Neuronal stem cell (in vitro differentiated cells): ENCODE measurements at places on chromosomes 3 and 15.
A peak's percentile ranks its signal among the peaks of the same experiment; 100 is the strongest.

- no peak for DNase-seq
These were observed 3.2 kb upstream of the HEG1 start for GRCh38 chr3:125058959-125059358.

- DNase-seq = no peak
These were observed 2.9 kb downstream of the GATA2 start for GRCh38 chr3:128489927-128490649.

GRCh38 chr3:45320986-45321385 lies 67.4 kb upstream of the LARS2 start:
- DNase-seq = no peak

DNA sequence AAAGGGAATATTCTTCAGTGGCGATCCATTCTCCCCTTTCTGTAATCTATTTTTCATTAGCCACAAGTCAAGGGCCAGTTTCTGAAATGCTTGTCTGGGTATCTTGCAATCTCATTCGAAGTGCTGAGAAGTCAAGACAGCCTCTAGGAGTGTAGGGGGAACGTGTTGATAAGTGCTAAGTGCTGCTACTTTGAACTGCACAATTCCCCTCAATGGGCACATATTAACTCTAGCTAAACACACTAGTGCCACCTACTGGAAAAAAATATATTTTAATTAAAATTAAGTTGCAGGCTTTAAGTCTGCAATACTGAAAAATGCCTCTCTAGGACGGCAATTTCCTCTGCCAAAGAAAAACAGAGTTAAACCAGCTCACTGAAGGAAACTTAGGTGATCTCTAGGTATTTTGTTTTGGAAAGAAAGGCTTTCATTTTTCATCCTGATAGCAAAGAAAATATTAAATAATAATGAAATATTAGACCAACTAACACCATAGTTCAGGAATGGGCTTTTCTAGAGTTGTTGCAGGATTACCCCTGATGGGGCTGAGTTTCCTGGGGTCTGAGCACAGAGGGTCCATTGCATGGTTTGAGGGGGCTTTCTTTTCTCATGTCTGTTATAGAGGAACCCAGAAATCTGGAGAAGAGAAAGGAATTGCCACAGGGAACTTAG lies 181.9 kb upstream of the KBTBD8 start:
- peak; percentile 30 for DNase-seq

GRCh38 chr3:43286841-43287499 lies 630 bp downstream of the SNRK start:
- peak; percentile 12 for DNase-seq

DNA sequence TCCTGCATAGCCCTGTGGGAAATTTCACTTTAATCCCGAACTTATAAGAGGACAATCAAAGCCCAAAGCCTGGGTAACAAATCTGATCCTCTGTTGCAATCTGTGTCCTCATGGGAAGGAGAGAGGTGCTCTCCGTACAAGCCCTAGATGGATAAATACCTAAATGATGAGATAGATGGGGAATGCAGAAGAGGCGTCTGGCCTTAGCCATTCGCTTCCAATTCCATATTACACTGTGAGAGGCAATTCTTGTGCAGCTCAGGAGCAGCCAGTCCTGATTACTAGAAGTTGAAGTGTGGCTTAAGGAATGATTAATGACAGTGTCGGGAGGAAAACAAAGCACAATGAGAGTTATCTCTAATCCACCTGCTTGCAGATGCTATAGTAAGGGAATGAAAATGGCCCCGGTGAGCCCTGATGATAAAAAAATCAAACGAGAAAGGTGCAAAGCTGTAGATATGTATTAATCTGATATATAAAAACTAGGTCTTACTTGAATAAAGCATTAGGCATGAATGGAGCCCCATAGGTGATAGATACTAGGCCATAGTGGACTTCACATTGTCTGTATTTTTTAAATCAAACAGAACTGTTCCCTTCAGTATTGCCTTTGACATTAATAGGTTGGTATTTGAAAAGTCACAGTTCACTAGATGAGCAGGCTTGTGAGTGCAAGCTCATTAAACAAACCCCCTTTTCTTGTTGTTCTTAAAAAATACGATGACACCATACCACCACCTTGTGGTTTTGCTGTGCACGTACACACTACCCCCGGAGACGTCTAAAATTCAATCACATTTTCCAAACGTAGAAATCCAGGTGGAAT lies 54.2 kb upstream of the TMCO5A start:
- peak; percentile 29 for DNase-seq

- no peak for DNase-seq
These were observed 5.1 kb downstream of the PPP1R2 start for GRCh38 chr3:195537995-195538394.

DNA sequence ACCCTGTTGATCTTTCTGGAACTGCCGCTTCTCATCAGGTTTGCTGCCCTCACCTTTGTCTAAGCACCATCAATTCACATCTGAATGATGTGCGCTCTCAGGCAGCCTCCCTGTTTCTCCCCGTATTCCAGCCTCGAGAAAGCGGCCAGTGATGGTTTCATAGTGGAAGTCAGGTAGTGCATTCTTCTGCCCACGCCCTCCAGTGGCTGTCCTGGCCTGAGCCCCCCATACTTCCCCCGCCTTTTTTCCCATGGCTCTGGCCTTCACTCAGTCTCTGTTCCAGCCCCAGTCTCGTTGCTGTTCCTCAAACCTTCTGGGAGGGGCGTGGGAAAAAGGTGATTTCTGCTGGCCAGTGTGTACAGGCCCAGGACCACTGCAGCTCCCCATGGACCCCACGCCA lies 101.3 kb downstream of the ASB7 start:
- DNase-seq = no peak

DNA sequence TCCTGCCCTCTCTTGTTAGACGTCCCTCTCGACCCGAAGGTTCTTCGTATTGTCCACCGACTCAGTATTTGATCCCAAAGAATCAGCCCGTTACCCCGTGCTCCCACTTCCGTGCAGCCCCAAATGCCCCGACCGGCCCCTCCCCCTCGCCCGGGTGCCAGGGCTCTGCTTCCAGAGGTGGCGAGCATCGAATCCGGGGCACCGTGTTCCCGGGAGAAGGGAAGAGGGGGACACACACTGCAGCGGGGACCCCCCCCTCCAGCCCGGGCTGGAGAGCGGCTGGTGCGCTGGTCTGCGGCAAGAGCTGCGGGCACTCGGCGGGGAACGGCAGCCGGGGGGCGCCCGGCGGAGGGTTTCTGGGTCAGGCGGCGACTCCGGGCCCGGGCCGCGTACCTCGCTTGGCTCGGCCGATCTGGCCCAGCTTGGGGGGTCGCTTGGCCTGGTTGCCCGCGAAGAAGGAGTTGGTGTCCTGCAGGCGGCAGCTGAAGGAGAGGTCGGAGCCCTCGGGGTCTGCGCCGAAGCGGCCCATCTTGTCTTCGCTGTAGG lies 556 bp downstream of the CAMK2N2 start:
- DNase-seq = no peak

DNA sequence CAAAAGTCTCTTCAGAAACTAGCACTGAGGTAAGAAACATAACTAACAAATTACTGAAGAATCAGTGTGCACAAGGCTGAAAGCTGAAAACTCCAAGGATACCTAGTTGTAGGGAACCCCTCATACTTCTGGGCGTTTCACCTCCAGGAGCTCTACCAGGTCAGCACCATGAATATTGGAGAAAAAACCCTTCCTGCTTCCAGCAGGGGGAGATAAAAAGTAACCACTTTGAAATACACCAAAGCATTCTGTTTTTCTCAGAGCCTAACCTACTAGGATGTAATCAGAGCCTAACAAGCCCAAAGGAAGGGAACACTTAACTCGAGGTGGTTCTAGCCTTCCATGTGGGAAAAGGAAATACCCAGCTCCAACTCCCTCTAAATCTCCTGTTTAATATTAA lies 175.8 kb upstream of the MME start:
- DNase-seq = peak; percentile 2

DNA sequence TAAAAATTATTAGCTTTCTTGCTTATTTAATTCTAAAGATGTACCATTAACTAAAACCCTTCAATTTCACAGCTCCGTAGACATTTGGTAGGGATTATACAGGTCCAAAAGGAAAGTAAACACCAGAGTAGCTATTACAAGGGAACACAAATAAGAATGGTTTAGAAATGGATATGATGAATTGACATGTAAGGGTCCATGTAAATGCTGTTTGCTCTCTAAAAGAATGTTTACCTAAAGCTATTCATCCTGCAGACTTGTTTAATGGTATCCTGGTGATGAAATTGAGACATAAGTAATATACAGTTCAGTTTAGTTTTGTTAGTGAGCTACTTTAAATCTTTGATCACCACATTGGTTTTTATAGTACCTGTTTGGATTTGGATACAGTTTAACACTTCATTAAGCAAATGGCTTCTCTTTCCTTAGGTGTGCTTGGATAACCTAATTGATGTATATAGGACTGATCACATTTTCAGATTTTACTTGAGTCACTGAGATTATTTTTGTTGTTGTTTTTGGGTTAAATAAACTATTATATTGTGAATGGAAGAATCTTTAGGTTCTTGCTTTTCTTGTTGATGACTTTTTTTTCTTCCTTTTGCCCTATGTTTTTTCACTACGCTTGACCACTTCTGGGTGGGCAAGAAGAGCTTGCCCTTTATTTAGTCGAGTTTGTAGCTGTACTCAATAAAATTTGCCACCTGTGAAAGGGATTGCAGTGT lies 115.4 kb downstream of the TCF12 start:
- DNase-seq = no peak
